ENCODE measurements at places on chromosomes 3 and 15. TPM values are rescaled to one million over a fixed set of nuclear protein-coding genes. Genes with fewer than 3 reads are reported as not detected.
A peak's percentile ranks its signal among the peaks of the same experiment; 100 is the strongest.

Gene CKMT1B
- 41.2 TPM for total RNA-seq

- no peaks in the 10 kb centered on the region for H3K36me3 ChIP-seq
- no peak overlapping the region for H3K27ac ChIP-seq
- no peak overlapping the region for H3K4me3 ChIP-seq
Measured at GRCh38 chr15:68154923-68155559, 50.1 kb downstream of the CALML4 start.

GRCh38 chr15:50256188-50257041 lies 9.1 kb downstream of the HDC start:
- no peaks in the 10 kb centered on the region for H3K36me3 ChIP-seq
- no peaks in the 10 kb centered on the region for H3K27me3 ChIP-seq
- no peak overlapping the region for H3K4me3 ChIP-seq
- H3K27ac ChIP-seq: no peak overlapping the region
- DNase-seq: no peak

DNA sequence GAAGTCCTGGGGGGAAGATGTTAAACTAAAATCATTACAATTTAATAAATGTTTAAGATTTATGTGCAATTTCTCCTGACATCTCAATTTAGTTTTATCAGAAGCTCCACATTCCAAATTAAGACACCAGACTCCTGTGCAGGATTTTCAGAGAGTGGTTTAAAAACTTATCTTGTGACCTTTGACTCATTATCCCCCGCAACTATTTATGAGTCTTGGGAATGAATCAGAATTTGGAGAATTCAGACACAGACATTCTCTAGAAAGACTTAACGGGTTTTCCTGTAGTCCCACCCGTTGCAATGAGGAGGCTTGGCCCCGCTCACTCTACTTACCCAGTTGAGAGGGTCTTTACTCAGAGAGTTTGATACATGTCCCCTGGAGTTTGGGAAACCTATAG lies 7.1 kb downstream of the OR5K2 start:
- H3K27ac ChIP-seq: no peak overlapping the region
- no peak overlapping the region for H3K4me3 ChIP-seq
- no peaks in the 10 kb centered on the region for H3K36me3 ChIP-seq
- H3K4me1 ChIP-seq: no peaks in the 10 kb centered on the region
- no peaks in the 10 kb centered on the region for H3K27me3 ChIP-seq
- no peak for DNase-seq

- no peak for DNase-seq
- H3K4me1 ChIP-seq: peaks cover 37% of the 10 kb centered on the region
- no peaks in the 10 kb centered on the region for H3K36me3 ChIP-seq
- H3K4me3 ChIP-seq: no peak overlapping the region
- H3K27ac ChIP-seq: peak overlapping the region; percentile 67
Measured at GRCh38 chr15:64703632-64703959, 71.8 kb downstream of the RBPMS2 start.

DNA sequence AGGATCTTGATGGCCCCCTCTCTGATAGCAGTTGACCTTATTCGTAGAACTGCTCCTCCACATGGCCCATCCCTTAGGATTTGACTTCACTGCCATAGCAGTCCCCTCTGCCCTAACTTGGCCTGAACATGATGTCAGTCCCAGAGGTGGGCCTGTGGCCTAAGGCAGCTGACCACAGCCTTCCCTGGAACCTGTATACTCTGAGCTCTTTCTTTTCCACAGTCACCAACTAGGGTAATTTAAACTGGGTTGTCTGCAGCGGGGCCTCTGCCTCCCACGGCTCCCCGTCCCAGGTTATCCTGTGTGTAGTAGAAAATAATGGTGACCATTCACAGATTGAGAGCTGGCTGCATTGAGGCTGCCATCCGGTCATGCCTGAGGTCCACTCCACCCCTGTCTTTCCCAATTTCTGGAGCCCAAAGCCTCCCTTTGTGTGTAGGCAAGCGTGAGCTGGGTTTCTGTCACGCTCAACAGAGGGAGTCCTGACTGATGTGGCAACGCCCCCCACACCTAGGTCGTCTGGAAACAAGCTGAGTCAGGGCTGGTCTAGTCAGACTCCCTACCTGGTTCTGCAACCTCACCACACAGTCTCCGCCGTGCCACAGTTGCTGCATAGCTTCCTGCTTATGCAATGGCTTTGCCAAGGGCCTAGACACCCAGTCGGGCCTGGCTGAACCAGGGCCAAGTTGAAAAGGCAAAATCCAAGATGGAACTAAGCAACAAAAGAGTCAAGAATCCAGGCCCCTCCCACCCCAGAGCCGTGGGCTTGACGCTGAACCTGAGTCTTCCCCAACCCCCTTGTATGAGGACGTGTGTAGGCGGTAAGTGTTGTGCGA lies 284.5 kb downstream of the XXYLT1 start:
- H3K27ac ChIP-seq: no peak overlapping the region
- H3K4me3 ChIP-seq: no peak overlapping the region
- no peaks in the 10 kb centered on the region for H3K27me3 ChIP-seq

GRCh38 chr3:76651784-76652183 lies 388.1 kb upstream of the ROBO2 start:
- no peaks in the 10 kb centered on the region for H3K36me3 ChIP-seq
- no peak overlapping the region for H3K4me3 ChIP-seq
- DNase-seq: no peak
- H3K27me3 ChIP-seq: no peaks in the 10 kb centered on the region
- H3K4me1 ChIP-seq: no peaks in the 10 kb centered on the region

Gene CYP1A1
- not detected for total RNA-seq

DNA sequence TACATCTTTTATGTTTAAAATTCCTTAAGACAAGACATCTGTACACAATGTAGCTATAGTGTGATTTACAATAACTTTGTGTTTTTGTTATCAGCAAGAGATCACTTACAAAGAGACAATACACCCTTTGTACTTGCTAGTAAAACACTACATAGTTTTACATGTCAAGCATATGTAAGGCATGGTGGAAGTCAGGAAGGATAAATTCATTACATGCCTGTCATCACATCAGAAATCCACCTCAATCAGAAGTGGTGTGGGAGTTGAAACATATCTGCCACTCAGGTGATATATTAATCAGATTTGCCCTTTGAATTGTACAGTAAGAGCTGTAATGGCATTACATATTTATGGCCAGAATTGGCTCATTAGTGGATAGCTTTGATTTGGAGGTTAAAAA lies 95.5 kb downstream of the MBNL1 start:
- no peak overlapping the region for H3K27ac ChIP-seq
- H3K4me3 ChIP-seq: no peak overlapping the region
- H3K27me3 ChIP-seq: no peaks in the 10 kb centered on the region

Gene GLDN
- 0.27 TPM for total RNA-seq

Gene CHRNB4
- not detected for total RNA-seq

Gene GABRR3
- under 0.01 TPM for total RNA-seq

Gene CAMK1
- 35.8 TPM for total RNA-seq

GRCh38 chr15:35208353-35208752 lies 123.3 kb upstream of the NANOGP8 start:
- H3K27me3 ChIP-seq: no peaks in the 10 kb centered on the region
- no peaks in the 10 kb centered on the region for H3K36me3 ChIP-seq
- H3K4me1 ChIP-seq: no peaks in the 10 kb centered on the region
- H3K27ac ChIP-seq: no peak overlapping the region

- no peak overlapping the region for H3K4me3 ChIP-seq
- H3K27ac ChIP-seq: no peak overlapping the region
- H3K27me3 ChIP-seq: no peaks in the 10 kb centered on the region
Measured at GRCh38 chr3:167148136-167148535, 232.0 kb downstream of the ZBBX start.

- no peaks in the 10 kb centered on the region for H3K4me1 ChIP-seq
- no peak overlapping the region for H3K27ac ChIP-seq
- H3K27me3 ChIP-seq: no peaks in the 10 kb centered on the region
- no peak for DNase-seq
- H3K4me3 ChIP-seq: no peak overlapping the region
Measured at GRCh38 chr3:34626699-34627098, 828.3 kb downstream of the PDCD6IP start.

DNA sequence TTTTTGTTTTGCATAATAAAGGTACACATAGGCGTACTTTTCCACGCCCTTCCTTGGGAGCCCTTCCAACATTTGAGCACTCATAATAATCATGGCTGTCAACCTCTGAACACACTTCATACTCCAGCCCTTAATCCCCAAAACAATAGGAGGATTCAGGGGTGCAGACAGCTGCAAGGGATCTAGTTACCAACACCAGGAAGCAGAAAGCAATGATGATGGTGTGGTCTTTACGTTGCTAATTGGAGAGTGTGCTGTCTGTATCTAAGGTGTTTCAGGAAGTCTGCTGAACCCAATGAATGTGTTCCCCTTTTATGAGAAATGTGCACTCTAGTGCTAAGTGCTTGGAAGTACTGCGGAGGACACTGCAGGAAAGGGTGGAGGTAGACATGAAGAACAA lies 60.3 kb upstream of the PDZRN3 start:
- no peak overlapping the region for H3K27ac ChIP-seq
- no peaks in the 10 kb centered on the region for H3K36me3 ChIP-seq
- no peaks in the 10 kb centered on the region for H3K27me3 ChIP-seq
- no peak overlapping the region for H3K4me3 ChIP-seq

DNA sequence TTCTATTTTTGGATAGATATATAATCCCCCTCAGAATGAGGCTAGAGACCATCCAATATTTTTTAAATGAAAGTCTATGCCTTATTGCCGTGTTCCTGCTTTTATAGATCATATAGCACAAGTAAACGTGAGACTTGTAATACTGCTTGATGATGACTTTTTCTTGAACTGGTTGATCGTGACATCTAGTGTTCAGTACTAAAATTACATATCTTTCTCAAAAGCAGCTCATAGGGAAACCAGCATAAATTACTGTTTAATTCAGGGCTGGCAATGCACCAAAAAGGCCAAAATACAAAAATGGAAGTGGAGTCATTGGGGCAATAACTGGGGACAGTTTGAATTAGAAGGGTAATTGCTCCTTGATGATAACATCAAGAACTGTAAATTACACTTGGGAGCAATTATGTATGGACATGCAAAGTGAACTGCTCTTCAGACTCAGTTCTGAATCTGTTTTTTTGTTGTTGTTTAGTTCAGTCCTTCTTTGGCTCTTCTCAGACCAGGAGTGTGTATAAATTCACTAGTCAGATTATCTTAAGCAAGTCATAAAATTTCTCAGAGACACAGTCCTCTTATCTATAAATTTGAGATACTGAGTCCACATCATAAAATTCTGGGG lies 325.3 kb downstream of the THSD4 start:
- no peak overlapping the region for H3K4me3 ChIP-seq
- H3K4me1 ChIP-seq: no peaks in the 10 kb centered on the region
- no peaks in the 10 kb centered on the region for H3K27me3 ChIP-seq
- H3K27ac ChIP-seq: no peak overlapping the region
- H3K36me3 ChIP-seq: no peaks in the 10 kb centered on the region

Gene GUCA1C
- not detected for total RNA-seq

- no peaks in the 10 kb centered on the region for H3K4me1 ChIP-seq
- H3K27me3 ChIP-seq: no peaks in the 10 kb centered on the region
- H3K4me3 ChIP-seq: no peak overlapping the region
- H3K36me3 ChIP-seq: no peaks in the 10 kb centered on the region
- peak; percentile 30 for DNase-seq
Measured at GRCh38 chr3:126129398-126129891, 45.5 kb upstream of the SLC41A3 start.

Gene RAD54L2
- 17.8 TPM for total RNA-seq

GRCh38 chr3:157129803-157130466 lies 30.0 kb downstream of the CCNL1 start:
- peak; percentile 36 for DNase-seq
- H3K27me3 ChIP-seq: no peaks in the 10 kb centered on the region
- H3K27ac ChIP-seq: peak overlapping the region; percentile 95
- peaks cover 70% of the 10 kb centered on the region for H3K4me1 ChIP-seq
- H3K4me3 ChIP-seq: no peak overlapping the region

DNA sequence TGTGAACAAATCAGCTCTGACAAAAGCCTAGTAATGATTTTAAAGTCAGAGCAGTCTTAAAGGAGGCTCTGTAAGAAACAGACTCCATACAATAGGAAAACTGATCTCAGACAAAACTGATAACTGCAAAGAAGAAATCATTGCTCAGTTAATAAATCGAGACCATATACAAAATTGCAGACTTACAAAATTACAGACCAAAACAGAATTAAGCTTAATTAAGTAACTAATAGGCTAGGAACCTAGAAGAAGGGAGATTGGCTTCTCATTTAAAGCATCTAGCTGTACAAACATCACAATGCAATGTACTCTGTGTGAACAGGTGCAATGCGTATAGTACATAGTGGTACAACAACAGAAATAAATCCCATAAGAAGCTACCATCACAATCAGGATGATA lies 46.3 kb downstream of the ZBTB20 start:
- H3K4me3 ChIP-seq: no peak overlapping the region
- H3K4me1 ChIP-seq: peaks cover 9% of the 10 kb centered on the region
- no peak for DNase-seq
- H3K27ac ChIP-seq: no peak overlapping the region

DNA sequence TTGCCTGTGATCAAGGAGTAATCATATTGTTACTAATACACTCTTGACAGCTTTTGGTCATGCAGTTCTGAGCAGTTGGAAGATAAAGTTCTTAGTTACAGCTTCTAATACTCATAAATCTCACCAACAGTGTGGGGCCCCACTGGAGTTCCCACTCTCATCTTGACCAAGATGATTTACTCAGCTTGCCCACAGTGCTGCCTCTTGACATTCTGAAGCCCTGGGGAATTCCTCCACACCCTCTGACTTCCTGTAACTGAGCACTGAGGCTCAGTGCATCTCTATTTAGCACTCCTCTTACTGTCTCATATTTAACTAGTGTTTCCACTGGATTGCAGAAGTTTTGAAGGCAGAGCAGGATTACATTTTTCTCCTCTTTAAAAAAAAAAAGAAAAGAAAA lies 1.9 kb upstream of the ARL6IP5 start:
- no peak overlapping the region for H3K4me3 ChIP-seq
- no peaks in the 10 kb centered on the region for H3K36me3 ChIP-seq
- no peaks in the 10 kb centered on the region for H3K27me3 ChIP-seq
- H3K4me1 ChIP-seq: peaks cover 67% of the 10 kb centered on the region
- peak; percentile 58 for DNase-seq

- no peaks in the 10 kb centered on the region for H3K4me1 ChIP-seq
- no peak overlapping the region for H3K4me3 ChIP-seq
- no peak for DNase-seq
- H3K27ac ChIP-seq: no peak overlapping the region
- no peaks in the 10 kb centered on the region for H3K27me3 ChIP-seq
- no peaks in the 10 kb centered on the region for H3K36me3 ChIP-seq
Measured at GRCh38 chr3:82002491-82002890, 241.0 kb upstream of the GBE1 start.

DNA sequence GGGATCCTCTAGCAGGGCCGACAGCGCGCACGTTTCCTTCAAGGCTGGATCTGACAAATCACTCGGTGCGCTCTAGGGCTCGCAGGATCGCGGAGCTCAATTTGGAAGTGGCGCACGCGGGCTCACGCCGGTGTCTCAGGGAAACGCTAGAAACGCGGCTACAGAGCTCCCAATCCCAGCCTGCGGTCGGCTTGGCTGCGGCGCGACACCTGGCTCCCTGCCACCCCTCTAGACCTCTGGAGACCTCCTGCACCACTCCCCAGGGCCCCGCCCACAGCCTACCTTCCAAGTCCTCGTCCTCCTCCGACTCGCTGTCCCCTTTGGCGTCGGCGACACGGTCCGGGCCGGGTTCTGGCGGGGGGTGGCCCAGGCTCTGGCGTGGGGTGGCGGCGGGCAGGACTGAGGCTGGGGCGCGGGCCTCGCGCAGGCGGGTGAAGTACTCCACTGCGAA lies 596 bp downstream of the PRKAR2A start:
- H3K36me3 ChIP-seq: no peaks in the 10 kb centered on the region
- H3K27ac ChIP-seq: peak overlapping the region; percentile 91
- peak; percentile 91 for DNase-seq
- no peaks in the 10 kb centered on the region for H3K27me3 ChIP-seq

- no peaks in the 10 kb centered on the region for H3K4me1 ChIP-seq
- H3K4me3 ChIP-seq: no peak overlapping the region
- no peak overlapping the region for H3K27ac ChIP-seq
- H3K27me3 ChIP-seq: no peaks in the 10 kb centered on the region
Measured at GRCh38 chr15:93469994-93470393, 381.0 kb upstream of the RGMA start.

- no peak for DNase-seq
- H3K27ac ChIP-seq: no peak overlapping the region
- peaks cover 10% of the 10 kb centered on the region for H3K4me1 ChIP-seq
Measured at GRCh38 chr3:37272741-37273140, 98.4 kb upstream of the LRRFIP2 start.

All from thyroid gland (tissue), 4 donors.